ENCODE measurements at places on chromosomes 1 and 21. TPM values are rescaled to one million over a fixed set of nuclear protein-coding genes. Genes with fewer than 3 reads are reported as not detected.

The SPRR5 gene
- not detected for total RNA-seq

GRCh38 chr21:34671462-34671861 lies 2.7 kb downstream of the CLIC6 start:
- no peak for DNase-seq

GRCh38 chr1:246107516-246108277 lies 399.4 kb downstream of the SMYD3 start:
- DNase-seq = no peak

DNA sequence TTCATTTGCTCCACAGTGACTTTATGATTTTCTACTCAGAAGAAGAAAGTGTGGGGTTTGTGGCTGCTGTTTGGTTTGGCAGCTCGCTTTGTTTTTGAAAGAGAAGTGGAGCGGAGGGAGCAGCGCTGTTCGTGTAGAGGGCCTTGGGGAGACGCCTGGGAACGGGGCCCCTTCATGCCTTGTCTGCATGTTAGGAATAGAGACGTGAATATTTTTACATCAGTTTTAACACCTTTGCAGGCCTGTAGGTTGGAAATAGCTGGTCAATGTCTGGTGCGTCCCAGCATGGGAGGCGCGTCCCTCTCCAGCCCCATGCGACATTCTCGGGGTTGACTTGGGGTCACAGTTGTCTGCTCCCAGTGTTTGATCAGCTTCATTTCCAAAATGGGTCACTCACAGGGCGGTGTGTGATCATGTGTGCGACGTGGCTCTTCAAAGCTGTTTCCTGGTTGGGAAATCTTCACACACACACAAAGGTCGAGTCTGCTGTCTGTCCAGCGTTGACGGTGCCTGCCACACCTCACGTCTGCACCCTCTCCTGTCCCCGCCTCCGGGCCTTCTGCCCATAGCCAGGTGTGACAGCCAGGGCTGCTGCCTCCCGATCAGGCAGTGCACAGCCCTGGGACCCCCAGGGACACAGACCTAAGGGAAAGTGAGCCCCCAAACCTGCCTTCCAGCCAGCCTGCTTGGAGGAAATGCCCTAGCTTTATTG lies 149.2 kb downstream of the PSMG1 start:
- DNase-seq = no peak

DNA sequence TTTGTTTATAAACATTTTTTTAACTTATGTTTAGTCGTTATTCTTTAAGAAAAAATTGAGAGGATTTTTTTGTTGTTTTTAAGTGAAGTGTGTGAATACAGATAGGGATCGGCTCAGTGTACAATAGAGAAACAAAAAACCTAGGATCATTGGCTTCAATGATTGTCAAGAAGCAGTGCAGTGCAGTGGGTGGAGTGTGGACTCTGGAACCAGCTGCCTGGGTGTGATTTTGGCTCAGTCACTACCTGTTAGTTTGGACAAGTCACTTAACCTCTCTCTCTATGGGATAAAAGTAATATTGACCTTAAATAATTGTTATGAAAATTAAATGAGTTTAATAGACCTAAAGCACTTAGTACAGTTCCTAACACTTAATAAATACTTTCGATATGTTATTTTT lies 41.3 kb downstream of the SCCPDH start:
- no peak for DNase-seq

DNA sequence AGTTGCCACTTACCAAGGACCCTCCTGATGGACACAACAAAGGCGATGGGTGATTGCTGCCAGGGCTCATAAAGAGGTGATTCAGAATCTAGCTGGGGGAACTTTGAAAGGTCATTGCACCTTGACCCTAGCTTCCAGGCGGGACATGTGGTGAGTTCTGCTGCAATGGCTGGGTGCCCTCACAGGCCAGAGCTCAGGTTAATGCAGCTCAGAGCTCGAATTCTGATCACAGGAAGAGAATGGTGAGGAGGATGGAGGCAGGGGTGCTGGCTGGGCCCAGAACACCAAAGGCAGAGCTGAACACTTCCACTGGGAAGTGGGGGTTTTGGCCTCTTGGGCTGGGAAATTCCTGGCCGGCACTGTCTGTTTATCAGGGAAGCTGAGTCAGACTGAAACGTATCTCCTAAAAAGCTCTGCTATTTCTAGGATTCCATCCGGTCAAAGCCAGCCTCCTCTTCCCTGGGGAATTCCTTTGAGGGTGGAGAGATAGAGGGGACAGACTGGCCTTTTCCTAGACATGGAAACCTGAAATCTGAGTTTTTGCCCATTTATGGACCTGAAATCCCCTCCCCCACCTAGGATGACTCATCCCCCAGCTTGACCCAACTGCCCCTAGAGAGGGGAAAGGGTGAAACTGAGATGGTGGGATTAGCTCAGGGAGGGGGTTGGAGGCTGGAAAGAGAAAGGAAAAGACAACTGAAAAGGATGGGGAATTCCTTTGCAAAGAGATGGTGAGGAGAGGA lies 27.2 kb downstream of the NUAK2 start:
- no peak for DNase-seq

The PPT1 gene
- 58.7 TPM for total RNA-seq

GRCh38 chr1:39160703-39161102 lies 43.8 kb upstream of the MACF1 start:
- no peak for DNase-seq

The ZNF593OS gene
- total RNA-seq = not detected

GRCh38 chr1:20575541-20576336 lies 13.2 kb upstream of the CDA start:
- no peak for DNase-seq

GRCh38 chr1:17301767-17302166 lies 6.2 kb upstream of the PADI4 start:
- DNase-seq = no peak

GRCh38 chr1:89361681-89362080 lies 2.2 kb upstream of the GBP6 start:
- no peak for DNase-seq

The HMGCS2 gene
- total RNA-seq = 22.8 TPM

- DNase-seq = no peak
These were observed 49.6 kb upstream of the KRTAP19-8 start for GRCh38 chr21:31087639-31088473.

DNA sequence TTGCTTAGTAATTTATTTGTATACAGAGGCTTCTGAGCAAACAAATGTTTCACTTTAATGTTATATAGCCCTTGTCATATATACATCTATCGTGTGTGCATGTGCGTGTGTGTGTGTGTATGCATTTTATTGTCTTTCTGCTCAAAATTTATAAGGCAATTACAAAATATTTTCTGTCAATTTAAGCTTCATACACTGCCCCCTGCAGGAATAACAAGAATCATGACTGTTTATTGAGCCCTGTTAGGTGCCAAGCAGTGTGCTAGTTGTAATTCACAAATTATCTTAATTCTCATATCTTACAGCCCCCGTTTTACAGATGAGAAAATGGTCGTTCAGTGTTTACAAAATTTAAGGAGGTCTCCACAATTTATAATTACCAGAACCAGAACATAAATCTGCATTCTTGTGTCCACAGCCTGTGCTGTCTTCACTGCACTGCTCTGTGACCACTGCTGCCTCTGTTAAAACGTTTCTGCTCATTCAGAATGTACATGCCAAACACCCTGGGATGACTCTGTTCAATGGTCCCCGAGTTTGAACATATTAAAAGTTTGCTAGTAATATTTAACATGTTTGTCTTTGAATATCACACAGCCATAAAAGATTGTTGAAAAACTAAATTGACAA lies 181.3 kb downstream of the ATP6V1G3 start:
- DNase-seq = no peak

- DNase-seq = no peak
These were observed 23.9 kb upstream of the PRSS38 start for GRCh38 chr1:227791425-227792143.

DNA sequence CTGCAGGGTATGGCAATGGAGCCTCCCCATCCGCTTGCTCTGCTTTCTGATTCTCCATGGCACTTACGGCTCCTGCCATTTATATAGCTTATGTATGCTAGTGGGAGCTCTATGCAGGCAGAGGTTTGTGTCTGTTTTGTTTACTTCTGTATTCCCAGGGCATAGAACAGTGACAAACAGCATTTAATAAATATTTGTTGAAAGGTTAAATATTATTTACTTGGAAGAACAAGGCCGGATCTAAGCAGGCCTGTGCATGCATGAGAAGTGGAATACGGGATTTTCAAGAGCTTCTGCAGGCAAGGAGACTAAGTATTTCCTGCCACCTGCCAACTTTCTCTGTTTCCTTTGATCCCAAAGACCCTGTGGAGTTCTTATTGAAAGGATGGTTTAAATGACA lies 90.7 kb downstream of the XCL2 start:
- DNase-seq = no peak

DNA sequence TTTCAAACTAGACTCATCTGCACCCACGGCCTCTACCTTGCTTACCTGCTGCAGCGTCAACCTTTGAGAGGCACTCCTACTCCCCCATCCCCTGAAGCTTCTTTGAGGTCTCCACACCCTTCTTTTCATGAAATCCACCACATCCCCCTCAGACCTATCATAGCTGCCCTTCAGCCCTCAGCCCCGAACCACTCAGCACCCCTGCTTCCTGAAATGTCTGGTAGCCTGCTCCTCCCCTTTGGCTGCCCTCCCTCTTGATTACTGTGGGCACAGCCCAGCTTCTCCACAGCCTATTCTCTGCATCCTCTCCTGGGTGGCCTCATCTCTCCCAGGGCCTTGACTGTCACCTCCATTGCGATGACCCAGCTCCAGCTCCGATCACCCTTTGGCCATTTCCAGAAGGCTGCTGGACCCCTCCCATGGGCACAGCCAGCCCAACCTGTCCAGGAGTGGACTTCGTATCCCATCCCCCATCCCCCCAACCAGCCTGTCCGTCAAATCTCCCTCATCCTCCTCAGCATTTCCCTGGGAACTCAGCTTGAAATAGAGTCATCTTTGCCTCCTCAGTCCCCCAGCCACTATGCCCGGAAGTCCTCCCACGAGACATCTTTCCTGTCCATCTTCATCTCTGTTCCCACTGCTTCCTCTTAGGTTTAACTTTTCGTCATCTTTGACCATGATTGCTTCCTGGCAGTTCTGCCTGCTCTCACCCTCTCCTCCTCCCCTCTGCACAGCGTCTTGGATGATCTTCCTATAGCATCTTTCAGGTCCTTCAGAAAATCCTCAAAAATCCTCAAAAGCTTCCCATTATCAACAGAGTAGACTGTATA lies 6.1 kb upstream of the ADORA1 start:
- DNase-seq = no peak

- DNase-seq = no peak
These were observed 11.2 kb upstream of the HMGB4 start for GRCh38 chr1:33852711-33853110.

The GREM2 gene
- total RNA-seq = 1.2 TPM

- DNase-seq = no peak
These were observed 293.2 kb downstream of the DSCAM start for GRCh38 chr21:40553781-40554180.

The PTGFR gene
- total RNA-seq = 4.4 TPM

The NKAIN1 gene
- not detected for total RNA-seq

DNA sequence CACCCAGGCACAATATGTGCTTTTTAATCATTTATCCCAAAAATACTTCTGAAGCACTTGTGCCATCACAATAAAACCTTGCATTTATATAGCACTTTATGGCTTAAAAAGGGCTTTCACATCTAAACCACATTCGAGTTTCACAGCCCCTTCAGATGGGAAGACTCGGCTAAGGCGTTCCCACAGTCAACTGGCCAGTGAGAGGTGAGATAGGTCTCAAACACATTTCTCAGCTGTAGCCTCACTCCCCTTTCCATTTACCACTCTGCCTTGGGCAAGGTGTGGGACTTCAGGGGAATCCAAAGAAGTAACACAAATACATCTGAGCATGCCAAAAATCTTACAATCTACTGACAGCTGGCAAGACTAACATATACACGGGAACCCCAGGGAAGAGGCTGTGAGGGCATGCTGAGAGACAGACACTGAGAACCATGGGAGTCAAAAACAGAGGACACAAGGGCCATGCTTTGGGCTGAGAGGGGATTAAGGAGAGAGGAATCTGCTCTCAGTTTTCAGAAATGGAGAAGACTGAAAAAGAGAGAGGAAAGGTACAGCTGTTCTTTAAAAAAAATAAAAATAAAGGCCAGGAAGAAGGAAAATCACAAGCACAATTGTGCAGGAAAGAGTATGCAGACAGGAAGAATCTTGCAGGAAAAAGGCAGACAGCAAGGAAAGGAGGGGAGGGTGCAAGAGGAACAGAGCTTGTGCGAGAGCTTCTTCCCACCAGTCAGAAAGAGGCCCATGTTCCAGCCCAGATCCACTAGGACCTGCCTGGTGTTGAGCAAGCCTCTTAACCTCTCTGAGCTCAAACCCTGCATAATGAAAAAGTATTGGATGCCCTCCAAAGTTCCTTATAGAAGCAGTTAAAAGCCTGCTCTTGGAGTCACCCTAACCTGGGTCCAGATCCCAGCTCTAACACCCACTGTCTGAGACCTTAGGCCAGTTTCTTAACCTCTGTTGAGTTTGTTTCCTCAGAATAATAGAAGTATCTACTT lies 73.5 kb downstream of the JAK1 start:
- DNase-seq = no peak

DNA sequence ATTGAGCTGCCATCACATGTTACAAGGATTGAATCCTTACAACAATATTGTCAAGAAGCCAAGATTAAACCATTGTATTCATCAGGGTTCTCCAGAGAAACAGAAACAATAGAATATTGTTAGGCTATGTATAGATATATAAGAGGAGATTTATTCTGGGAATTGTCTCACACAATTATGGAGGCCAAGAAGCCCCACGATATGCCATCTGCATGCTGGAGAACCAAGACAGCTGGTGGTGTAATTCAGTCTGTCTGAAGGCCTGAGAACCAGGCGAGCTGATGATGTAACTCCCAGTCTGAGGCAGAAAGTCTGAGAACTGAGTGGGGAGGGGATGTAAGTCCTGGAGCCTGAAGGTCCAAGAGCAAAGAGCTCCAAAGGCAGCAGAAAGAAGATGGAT lies 14.5 kb upstream of the TTF2 start:
- DNase-seq = no peak

The GIPC2 gene
- 2.7 TPM for total RNA-seq

The GUCA2B gene
- not detected for total RNA-seq

The RAB7B gene
- total RNA-seq = 6.1 TPM

GRCh38 chr1:211037095-211037494 lies 96.9 kb downstream of the KCNH1 start:
- DNase-seq = no peak

The DCST1 gene
- total RNA-seq = not detected

DNA sequence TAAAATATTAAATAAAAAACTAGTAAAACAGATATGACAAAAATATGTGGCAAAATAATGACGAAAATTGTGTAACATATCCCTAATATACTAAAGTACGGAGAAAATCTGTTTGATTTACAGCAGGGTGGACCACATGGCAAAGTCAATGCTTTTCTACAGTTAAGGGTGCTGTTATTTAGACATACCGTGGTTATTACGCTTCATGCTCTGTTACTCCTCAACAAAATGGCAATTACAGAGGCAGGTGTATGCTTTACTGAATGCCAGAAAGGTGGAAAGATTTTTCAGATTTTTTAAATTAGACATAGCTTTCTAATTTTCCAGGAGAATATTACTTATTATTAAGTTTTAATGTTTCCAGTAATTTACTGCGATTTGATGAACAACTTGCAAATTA lies 343.9 kb upstream of the DPYD start:
- no peak for DNase-seq
